Effector memory CD4-positive, alpha-beta T cell (primary cell): ENCODE measurements at places on chromosomes 13 and 19.

- H3K4me1 ChIP-seq, result peaks cover 10% of the 10 kb centered on the region
- H3K27ac ChIP-seq, result peak overlapping the region; percentile 64
- peak overlapping the region; percentile 46 for H3K4me3 ChIP-seq
- no peaks in the 10 kb centered on the region for H3K36me3 ChIP-seq
- no peaks in the 10 kb centered on the region for H3K27me3 ChIP-seq
Measured at GRCh38 chr13:44273991-44274770, 99.4 kb upstream of the SERP2 start.

DNA sequence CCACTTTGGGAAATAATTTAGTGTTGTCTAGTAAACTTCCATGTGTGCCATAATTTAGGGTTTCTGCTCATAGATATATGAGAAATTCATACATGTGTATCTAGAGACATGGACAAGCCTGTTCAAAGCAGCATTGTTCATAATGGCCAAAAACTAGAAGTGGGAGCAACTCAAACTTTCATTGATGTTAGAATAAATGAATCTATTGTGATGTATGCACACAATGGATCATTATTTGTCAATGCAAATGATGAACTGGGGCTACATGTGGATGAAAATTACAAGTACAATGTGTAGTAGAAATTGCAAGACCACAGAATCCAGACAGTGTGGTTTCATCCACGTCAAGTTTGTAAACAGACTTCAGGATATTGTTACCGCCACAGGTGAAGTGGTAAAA is 284.7 kb downstream of the SLC7A1 start:
- H3K4me3 ChIP-seq, result no peak overlapping the region
- no peaks in the 10 kb centered on the region for H3K36me3 ChIP-seq
- no peak overlapping the region for H3K27ac ChIP-seq
- no peaks in the 10 kb centered on the region for H3K4me1 ChIP-seq
- H3K27me3 ChIP-seq, result no peaks in the 10 kb centered on the region

DNA sequence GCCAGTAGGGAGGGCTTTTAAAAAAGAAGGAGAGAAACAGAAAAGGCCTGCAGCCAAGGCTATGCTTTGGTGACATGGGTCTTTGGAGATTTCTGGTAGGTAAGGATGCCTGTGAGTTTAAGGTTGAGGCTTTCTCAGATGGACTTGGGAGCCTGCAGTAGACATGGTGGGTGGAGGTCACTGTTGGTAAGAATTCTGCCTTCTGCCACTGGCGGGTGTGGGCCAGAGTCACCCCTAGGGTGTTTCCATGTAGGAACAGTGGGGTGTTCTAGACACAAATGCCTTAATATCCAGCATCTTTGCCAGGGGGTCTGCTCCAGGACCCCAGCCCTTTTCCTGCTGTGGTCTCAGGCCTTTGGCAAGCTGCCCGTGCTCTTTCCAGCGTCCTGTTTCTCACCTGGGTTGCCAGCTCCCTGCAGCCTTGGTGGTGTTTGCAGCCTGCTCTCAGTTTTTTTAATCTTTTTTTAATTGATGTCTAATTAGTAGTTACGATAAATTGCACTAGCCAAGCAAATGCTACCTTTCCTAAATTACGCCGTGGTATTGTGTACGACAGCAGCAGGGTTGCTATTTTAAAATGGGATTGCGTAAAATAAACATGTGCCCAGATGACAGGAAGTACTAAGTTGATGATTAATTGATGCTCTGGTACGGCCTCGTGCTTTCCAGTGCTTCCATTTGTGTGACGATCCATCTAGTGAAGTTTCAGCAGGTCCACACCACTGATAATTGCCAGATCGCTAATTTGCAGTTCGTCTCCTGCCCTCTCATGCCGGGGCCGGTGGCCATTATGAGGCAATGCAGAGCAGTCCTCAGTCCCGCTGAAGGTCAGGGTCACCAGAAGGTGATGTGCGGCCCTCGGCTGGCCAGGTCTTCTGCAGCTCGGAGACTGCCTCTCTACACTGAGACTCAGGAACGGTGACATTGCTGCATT is 35.3 kb upstream of the NPAS1 start:
- H3K4me3 ChIP-seq, result no peak overlapping the region
- H3K27ac ChIP-seq, result no peak overlapping the region
- DNase-seq, result no peak

- no peaks in the 10 kb centered on the region for H3K27me3 ChIP-seq
- DNase-seq, result no peak
- H3K36me3 ChIP-seq, result no peaks in the 10 kb centered on the region
- no peaks in the 10 kb centered on the region for H3K4me1 ChIP-seq
- H3K4me3 ChIP-seq, result no peak overlapping the region
- H3K27ac ChIP-seq, result no peak overlapping the region
Measured at GRCh38 chr19:19077103-19077502, 13.3 kb downstream of the SLC25A42 start.

DNA sequence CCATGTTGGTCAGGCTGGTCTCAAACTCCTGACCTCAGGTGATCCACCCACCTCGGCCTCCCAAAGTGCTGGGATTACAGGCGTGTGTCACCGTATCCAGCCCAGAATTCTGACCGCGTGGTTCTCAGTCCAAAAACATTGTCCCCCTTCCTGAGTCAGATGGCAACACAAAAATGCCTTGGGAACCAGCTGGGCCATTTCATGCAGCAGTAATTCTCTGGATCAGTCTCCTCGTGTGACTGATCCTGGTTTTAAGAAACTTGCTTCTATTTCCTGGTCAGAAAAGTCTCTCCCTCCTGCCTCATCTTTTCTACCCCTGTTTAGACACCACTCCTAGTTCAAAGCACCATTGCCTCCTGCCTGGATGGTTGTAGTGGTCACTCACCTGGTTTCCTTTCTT is 60.9 kb upstream of the USP29 start:
- H3K4me3 ChIP-seq, result no peak overlapping the region
- H3K36me3 ChIP-seq, result no peaks in the 10 kb centered on the region
- H3K27me3 ChIP-seq, result no peaks in the 10 kb centered on the region
- no peak for DNase-seq
- H3K27ac ChIP-seq, result no peak overlapping the region
